ENCODE measurements at places on chromosomes 3 and 15.

DNA sequence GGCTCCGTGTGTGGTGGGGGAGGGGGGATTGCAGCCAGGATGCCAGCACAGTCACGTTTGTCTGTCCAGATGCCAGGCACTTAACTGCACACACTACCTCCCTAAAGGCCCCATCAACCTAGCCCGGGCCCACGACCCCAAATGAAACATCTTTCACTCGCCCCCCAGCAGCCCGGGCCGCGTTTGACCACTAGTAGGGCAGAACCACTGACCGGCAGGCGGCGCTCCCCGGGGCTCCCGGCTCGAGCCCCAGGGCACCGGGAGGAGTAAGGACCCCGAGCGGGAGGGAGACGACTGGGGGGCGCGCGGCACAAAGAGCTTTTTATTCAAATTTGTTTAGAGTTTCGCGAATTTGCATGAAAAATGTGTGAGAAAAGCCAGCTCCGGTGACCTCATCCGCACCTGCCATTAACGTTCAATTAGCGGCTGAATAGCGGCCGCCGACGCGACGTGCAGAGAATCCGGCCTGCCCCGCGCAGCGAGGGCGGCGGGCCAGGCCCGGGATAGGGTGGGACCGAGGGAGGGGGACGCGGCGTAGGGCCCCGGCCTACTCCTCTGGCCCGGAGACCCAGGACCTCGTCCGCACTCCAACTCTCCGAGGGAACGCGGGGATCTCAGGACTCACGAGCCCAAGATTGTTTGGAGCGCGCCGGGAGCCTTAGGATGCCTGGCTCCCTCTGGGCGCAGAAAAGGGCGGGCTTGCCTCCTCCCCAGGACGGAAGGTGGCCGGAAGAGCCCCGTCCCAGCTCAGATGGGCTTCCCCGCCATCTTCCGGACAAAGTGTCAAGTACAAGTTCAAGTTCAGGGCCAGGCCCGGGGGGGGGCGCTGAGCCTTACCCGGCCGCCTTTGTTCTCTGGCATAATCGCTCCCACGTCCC, 64.9 kb upstream of the POLG start:
- peak; percentile 37 for DNase-seq

DNA sequence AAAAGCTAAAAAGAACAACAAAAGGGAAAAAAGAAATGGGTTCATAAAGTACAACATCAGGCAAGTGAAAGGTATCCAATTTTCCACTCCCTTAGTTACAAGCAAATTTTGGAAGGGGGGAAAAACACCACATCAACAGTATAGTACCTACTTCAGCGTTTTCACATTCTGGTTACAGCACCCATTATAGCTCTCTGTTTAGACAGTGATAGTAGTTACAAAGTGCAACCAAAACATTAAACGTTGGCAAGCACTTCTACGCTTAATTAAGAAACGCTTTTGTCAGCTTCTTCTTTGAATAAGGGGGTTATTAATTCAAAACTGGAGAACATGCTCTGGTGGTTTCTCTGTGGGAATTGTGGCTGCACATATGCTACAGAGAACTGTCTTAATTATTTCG, 180.2 kb downstream of the VPS13C start:
- no peak for DNase-seq

DNA sequence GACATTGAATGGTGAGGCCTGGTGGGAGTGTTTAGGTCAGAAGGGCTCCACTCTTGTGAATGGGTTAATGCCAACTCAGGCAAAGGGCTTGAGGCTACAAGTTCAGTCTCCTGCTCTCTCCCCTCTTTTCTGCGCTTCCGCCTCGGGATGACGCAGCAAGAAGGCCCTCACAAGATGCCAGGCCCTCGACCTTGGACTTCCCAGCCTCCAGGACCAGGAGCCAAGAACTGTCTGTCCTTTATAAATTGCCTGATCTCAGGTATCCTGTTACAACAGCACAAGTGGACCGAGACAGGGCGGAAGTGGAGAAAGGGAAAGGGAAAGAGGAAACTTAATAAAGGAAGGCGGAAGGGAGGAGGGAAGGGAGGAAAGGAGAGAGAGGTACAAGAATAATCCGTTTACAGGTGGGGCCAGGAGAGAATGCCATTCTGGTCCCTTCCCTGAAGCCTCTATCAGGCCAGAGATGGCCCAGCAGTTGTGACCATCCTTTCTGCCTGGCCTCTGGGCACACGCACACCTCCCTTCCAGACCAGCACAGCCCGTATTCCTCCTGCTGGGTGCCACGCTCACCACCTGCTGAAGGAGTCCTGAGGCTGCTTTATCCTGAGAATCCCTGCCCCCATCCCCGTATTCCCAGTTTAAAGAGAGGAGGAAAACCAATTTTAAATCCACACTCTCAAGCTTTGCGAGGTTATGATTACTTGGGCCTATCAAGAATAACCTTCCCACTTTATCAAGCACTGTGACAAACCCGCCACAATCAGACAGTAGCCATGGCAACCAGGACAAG, 64.2 kb downstream of the OXNAD1 start:
- no peak for DNase-seq

GRCh38 chr3:133248389-133248788, 151.5 kb upstream of the BFSP2 start:
- no peak for DNase-seq

DNA sequence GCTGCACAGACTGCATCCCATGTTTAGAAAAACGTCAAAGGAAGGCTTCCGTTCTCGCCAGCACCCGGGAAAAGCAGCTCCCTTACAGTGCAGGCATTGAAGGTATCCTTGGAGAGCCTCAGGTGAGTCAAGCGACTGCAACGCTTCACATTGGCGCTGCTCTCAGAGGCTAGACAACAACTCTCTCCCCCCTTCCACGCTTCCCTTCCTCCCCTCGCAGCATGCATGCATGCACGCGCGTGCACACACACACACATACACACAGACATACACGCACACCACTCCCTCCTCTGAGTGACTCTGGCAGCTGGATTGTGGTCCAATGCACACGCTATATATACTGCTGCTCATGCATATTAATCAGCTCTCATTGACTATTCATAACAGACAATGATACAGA, 191.1 kb downstream of the PDZRN3 start:
- DNase-seq: no peak

GRCh38 chr15:40355976-40356585, 1.9 kb upstream of the DISP2 start:
- no peak for DNase-seq

DNA sequence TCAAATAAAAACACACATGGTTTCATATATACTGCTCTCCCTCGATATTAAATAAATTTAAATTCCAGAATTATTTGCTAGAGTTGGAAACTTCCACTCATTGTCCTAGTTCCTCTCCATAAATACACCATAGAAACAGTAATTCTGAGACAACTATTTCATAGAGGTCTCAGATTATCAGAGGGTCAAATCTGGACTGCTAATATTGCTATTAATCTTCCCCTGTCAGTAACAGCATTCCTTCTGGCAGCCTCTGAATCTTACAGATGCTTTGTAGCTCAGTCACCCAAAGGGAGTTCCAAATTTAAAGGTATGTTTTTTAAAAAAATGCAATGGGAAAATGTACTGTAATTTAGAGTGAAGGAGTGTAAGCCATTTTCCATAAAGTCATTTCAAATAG, 428.8 kb downstream of the PYDC2 start:
- DNase-seq: no peak

GRCh38 chr3:171334465-171334811, 125.8 kb downstream of the TNIK start:
- DNase-seq: no peak

DNA sequence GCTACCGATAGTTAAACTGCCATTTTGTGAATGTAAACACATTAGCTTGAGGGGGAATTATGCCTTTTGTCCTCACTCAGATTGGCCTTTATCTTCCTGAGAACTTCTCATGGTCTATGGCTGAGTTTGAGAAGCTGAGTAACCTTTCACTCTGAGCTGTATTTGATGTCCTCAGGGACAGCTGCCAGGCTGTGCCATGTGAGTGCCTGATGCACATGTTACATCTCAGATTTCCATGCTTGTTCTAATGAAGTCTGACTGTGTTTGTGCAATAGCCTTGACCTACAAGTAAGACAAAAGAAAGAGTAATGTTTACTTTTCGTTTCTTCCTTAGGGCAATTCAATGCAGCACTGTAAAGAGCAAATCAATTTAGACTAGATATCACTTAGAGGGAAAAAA, 44.1 kb upstream of the ARL6 start:
- no peak for DNase-seq

GRCh38 chr3:126827121-126827520, 123.1 kb downstream of the CHCHD6 start:
- DNase-seq: no peak

- DNase-seq: no peak
These were observed 268.9 kb downstream of the IGSF11 start for GRCh38 chr3:118765636-118766305.

DNA sequence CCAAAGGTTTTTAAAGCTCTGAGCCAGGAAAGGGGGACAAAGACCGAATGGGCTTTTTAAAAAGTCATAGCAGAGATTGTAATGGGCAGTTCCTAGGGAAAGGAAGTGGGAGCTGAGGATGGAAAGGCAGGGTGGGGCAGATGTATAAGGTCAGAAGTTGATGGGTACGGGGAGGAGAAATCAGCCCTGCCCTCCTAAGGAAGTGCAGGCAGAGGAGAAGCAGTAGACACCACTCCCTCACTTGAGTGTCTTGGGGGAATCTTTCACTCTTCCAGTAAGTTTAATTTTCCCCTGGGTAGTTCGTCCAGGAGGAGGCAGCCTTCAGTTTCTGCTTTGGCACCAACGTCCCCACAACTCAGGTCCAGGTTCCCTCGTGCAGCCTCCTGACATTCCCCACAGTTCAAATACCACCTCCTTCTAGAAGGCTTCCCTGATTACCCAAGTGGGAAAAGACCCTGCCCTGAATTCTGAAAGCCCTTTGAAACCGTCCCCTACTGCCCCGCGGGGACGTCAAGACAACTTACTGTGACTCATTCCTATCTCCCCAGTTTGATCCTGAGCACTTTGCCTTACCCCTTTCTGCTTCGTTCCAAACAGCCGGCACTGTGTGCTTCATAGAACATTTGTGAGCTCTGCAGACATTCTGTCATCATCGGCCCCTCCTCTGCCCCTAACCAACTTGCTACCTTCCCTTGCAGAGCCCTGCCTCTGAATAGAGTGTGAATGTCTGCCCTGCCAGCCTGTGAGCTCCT, 14.3 kb upstream of the SRP14 start:
- no peak for DNase-seq

DNA sequence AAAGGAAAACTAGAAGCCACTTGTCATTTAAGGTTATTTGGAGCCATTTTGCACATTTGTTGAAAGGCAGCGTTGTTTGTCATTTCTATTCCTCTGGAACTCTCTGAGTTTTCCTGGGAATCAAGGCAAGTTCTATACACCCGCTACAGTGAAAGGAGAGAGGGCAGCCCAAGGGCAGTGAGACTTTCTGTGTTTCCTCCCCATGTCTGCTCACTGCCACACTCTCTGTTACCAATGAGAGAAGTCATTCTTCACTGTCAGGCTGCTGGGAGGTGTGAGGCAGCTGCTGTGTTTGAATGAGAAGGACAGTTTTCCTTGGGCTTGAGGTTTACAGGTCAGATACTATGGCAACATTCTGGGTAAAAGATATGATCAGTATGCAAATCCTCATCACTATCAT, 36.0 kb downstream of the ATP13A5 start:
- no peak for DNase-seq

All from CD4-positive, alpha-beta T cell treated with Interleukin-21 for 1 hour (primary cell).